HT1080 (cell line): ENCODE measurements at places on chromosomes 4 and X.
A peak's percentile ranks its signal among the peaks of the same experiment; 100 is the strongest.

- DNase-seq, result no peak
Observed at GRCh38 chrX:13547671-13548070, 21.7 kb upstream of the EGFL6 start.

- no peak for DNase-seq
Observed at GRCh38 chr4:17195461-17196275, 297.2 kb upstream of the LDB2 start.

DNA sequence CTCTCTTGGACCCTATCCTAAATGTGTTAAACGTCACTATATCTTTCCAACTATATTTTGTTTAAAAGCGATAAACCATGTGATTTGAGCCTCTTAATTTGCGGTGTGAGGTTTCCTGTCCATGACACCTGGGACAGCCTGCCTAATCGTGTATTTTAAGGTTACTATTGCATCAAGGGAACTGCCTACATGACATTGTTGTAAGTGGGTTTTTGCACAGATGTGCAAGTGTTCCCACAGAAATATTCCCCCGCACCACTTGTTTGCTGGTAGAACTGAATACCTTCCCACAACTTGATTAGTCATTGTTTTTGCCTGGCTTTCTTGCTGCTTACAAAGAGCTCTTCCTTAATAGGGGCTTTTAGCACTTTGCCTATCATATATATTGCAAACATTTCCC lies 5.1 kb upstream of the FAM184B start:
- DNase-seq, result peak; percentile 38

DNA sequence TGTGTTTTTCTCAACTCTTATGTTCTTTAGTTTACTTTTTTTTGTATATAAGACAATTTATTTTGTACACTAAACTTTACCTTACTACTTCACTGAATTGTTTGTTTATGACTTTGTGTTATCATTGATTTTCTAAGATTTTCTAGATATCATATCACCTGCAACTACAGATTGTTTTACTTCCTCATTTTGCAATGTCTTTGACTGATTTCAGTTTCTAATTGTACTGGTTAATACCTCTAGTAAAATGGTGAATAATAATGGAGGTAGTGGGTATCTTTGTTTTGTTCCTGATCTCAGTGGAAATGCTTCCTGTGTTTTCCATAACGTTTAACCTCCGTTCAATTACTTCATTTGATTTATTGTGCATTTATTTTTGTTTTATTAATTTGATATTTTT lies 490.2 kb downstream of the TLL1 start:
- DNase-seq, result no peak

DNA sequence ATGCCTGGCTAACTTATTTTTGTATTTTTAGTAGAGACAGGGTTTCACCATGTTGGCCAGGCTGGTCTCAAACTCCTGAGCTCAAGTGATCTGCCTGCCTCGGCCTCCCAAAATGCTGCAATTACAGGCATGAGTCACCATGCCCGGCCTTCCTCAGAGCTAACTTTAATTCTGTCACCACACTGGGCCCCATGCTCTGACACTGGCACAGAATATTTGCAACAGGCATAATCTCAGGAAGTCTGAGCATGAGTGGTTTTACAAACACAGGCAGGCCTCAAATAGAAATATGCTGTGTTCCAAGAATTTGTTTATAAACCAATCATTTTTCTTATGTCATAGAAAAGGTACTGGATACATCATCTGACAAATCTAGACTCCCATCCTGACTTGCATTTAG lies 32.7 kb upstream of the FAM9C start:
- peak; percentile 58 for DNase-seq

DNA sequence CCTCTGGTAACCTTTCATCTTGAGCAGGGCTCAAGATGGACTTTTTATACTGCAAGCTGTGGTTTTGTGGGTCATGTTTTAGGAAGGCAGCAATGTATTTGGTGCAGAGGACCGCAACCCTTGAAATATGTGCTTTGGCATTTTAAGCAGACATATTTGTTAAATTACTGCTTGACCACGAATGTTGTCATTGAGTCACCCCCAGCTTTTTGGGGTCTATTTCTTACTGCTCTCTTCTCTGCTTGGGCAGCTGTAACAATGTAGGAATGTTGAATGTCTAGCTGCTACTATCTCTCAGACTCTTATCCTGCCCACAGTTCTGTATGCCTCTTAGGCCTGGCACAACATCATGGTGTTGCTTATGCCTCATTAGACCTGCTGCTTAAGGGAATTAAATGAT lies 6.0 kb downstream of the RBPJ start:
- DNase-seq, result peak; percentile 90

GRCh38 chr4:188869581-188869980 lies 730.3 kb downstream of the TRIML1 start:
- DNase-seq, result no peak

DNA sequence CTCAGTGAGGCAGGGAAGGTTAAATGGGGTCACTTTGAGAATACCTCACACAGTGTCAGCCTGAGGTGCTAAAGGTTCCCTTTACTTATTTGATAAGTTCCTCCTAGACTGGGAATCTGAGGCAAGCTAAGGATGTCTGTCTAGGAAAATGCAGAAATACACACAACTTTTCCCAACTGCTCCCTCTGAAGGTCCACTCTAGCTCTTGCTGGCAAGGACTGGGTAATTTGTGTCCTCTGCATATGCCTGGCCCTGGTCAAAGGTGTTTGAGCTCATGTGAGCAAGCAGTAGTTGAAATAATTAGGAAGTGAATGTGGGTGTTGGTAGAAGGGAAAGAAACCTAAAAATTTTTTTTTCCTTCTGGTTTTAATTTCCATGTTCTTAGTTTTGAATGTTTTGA lies 21.3 kb downstream of the TXLNG start:
- DNase-seq, result peak; percentile 28

DNA sequence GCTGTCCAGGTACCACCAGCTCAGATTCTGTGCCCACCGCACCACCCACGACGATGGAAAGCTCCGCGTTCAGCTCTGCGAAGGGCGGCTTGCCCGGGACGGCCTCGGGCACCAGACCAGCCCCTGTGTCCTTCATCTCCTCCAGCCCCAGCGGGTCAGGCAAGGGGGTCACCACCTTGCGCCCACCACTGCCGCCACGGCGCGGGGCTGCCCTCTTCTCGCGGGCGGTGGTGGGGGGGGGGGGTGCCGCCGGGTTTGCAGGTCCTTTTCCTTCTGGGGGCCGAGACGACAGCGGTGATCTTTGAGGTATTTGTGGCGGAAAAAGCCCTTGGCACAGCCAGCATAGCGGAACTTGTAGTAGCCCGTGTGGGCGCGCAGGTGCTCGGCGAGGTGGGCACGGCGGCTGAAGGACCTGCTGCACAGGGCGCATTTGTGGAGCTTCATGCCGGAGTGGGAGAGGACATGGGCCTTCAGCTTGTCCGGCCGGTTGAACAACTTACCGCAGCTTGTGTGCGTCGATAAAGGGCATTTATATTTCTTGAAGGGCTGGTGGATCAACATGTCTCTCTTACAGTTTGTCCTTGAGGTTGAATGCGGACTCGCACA lies 50.9 kb downstream of the CFAP299 start:
- DNase-seq, result no peak

- DNase-seq, result no peak
Observed at GRCh38 chr4:140648716-140649308, 80.1 kb upstream of the UCP1 start.
